Stimulated activated CD4-positive, alpha-beta T cell treated with anti-CD3 and anti-CD28 coated beads, Interleukin-15, amount 100 ng/mL, for 48 hours (primary cell): ENCODE measurements at places on chromosomes 3 and 15.

GRCh38 chr3:85081191-85081906, 122.6 kb downstream of the CADM2 start:
- DNase-seq = no peak

GRCh38 chr3:172713316-172713715, 2.4 kb upstream of the NCEH1 start:
- no peak for DNase-seq

DNA sequence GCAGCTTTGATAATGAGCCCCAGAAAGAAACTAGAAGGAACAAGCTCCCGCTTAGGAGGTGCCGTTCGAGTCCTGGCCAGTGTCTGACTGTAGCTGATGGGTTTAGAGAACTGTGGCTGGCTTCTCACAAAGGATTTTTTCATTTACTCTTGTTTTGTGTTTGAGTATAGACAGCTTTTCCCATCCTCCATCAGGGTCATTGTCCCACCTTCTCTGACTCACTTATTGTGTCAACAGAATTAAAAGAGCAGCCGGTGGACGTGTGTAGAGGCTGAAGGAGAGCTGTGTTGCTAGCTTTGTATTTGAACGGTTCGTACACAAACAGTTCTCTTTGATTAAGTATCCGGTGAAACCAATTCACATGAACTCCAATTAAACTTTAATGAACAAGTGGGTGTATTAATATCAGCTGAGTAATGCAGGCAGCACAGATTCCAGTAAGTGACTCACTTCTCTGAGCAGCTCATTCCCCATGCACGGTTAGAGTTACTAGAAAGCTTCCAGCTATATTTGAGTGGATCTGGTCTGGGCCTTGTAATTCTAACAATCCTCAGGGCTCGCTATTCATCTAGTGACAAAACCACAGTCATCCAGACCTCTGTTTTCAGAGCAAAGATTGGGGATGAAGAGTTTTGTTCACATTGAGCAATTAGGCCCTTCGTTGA, 141.0 kb downstream of the LPP start:
- DNase-seq = no peak

GRCh38 chr15:84764585-84764984, 16.2 kb downstream of the ZNF592 start:
- DNase-seq = no peak

DNA sequence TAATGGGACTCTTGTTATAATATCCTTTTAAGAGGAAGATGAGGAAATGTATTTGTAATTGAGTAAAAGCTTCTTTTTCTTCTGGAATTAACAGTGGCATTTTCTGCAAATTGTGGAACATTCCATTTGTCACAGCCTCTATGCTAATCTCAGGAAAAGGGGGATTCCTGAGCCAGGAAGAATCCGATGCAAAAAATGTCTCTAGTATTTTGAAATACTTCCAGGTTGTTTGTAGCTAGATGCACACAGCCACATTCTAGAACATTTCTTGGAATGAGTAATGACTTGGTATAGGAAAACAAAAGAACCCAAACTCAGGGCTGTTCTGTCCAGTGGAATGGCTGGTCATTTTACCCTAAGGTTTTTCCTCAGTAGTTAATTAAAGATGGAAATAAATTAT, 98.5 kb upstream of the SLC2A2 start:
- DNase-seq = no peak
